ENCODE measurements at places on chromosomes 2 and 18. TPM values are rescaled to one million over a fixed set of nuclear protein-coding genes. Genes with fewer than 3 reads are reported as not detected.

The ADD2 gene
- polyA plus RNA-seq = 5.9 TPM

The MAPRE3 gene
- polyA plus RNA-seq = 12.7 TPM

DNA sequence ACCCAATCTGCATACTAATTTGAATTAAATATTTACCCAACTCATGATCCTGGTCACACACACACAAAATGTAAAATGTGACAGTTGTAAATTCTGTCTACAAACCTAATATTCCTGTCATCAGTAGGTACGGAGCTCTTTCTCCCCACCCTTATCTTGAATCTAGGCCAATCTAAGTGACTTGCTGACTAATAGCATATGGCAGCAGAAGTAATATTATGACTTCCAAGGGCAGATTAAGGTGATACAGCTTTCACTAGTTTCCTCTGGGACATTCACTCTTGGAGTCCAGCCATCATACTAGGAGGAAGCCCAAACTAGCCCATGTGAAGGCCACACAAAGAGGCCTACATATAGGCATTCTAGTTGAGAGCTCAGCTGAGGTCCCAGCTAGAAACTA is 89.4 kb downstream of the TMEM131 start:
- DNase-seq = no peak

- no peak for DNase-seq
Observed at GRCh38 chr18:74611765-74612164, 14.1 kb downstream of the ZNF407 start.

DNA sequence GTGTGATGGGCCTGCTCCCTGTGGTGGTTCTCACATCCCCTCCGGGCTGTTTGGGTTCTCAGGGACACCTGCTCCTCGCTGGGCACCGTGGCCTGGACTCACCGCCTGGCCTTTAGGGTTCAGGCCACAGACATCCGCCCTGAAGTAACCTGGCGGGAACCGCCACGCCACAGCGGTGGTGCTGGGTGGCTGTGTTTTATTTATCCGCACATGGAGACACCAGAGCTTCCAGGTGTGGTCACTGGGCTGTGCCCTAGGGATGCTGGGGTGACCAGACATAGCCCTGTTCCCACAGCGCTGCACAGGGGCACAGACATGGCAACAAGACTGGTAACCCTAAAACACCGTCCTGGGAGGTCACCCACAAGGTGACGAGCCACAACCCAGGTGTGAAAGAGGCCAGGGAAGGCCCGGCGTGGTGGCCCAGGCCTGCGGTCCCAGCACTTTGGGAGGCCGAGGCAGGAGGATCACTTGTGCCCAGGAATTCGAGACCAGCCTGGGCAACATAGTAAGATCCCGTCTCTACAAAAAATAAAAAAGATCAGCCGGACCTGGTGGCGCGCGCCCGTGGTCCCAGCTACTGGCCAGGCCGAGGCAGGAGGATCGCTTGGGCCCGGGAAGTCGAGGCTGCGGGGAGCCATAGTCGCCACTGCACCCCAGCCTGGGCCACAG is 649 bp upstream of the HSBP1L1 start:
- DNase-seq = no peak

DNA sequence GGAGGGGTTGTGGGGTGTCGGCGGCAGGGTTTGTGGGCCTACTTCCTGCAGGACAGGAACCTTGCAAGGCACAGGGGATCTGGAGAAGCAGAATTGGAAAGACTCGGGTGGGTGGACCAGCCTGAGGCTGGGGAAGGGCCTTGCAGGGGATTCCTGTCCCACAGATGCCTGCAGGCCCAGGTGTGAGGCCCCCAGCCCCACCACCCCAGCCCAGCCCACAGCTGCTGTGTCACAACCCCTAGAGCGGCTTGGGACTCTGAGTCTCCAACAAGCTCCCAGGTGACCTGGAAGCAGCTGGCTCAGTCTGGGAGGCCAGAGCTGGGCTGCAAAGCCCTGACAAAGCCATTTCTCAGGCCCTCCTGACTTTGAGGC is 93.1 kb downstream of the ZFP36L2 start:
- no peak for DNase-seq

GRCh38 chr2:25368660-25369059 is 26.9 kb upstream of the DNMT3A start:
- no peak for DNase-seq

DNA sequence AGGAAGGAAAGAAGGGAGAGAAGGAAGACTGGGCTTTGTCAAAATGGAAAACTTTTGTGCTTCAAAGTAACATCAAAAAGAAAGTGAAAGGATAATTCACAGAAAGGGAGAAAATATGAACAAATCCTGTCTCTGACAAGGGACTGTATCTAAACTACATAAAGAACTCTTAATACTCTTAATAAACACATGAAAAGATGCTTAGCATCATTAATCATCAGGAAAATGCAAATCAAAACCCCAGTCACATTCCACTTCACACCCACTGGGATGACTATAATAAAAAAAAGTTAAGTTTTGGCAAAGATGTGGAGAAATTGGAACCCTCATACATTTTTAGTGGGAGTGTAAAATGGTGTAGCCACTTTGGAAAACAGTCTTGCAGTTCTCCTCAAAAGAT is 11.8 kb upstream of the ZFP36L2 start:
- no peak for DNase-seq

DNA sequence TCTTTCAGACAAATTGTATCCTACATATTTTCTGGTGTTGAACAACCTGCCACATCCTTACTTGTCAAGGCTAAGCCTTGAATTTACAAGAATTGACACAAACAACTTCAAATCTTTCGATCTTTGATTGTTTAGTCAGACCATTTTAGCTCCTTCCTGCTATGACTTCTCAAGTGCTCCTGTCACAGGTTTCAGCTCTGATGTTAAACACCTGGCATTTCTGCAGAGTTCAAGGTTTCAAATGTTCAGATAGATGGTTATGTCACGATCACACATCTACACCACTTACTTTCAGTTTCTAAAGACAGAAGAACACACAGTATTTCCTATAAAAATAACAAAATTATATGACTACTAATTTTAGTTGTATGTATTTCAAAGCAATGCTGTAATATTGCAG is 84.0 kb downstream of the RND3 start:
- DNase-seq = no peak

DNA sequence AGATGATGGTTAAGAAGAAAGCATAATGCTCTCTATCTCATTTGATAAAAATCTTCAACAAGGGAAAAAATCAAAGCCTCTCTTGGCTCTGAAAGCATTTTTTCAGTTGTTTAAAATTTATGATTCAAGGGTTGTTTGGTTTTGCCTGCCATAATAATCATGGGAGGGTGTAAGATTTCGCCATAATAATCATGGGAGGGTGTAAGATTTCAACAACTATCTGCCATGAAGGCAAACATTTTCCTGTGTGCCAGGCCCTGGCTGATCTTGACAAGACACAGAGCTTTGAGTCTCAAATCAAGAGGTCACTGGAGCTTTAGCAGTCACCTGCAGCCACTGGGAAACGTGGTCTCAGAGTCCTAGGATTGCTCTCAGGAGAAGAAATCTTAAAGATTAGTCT is 175.1 kb upstream of the PIEZO2 start:
- DNase-seq = no peak
